CD4-positive, alpha-beta T cell treated with Interleukin-17A for 1 hour (primary cell): ENCODE measurements at places on chromosomes 4 and X.

DNA sequence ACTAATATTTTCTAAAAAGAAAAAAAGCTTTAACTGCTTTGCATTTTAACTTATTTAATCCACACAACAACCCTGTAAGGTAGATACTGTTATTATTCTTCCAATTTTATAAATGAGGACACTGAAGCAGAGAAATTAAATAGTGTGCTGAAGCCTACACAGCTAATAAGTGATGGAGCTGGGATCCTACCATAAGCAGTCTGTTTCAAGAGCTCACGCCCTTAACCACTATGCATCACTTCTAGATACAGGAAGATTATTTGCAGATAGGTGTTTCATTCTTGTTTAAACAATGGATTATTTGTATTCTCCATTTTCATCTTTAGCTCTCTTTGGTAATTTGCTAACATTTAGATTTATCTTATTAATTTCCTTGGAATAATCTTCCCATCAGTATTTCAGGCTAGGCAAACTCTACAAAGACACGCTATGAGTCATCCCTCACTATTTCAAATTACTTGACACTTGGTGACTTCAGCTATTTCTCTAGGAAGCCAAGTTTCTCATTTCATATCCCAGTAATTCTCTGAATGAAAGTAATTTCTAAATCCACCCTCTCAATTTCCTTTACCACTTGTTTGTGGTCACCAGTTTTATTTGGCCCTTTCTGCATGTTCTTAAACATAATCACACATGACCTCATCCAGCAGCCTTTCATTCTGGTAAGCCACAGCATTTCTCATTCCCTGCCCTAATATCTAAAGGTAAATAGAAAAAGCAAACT lies 67.3 kb downstream of the ASB9 start:
- DNase-seq, result no peak

DNA sequence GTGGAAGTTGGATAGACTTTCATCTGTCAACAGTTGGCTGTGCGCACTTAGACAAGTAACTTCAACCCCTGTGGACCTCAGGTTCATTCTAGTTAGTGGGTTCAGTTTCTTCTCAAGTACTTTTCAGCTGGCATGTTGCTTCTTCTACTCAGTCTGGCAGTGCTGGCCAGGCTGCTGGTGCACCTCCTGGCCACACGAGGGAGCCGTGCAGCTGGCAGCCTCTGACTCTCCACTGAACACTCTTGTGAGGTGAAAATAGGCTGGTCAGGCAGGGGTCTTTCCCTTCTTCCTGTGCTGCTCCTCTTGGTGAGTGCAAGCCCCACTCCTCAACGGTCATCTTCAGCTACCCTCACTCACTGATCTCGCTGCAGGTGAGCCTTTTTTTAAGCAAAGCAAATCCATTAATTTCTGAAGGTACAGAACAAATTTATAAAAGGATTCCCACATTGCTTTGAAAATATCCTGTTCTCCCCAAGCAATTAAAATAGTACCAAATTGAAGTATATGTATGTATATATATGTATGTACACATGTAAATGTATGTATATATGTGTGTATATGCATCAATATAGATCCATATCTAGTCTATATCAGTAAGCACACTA lies 30.6 kb downstream of the LONRF3 start:
- DNase-seq, result peak; percentile 47

GRCh38 chr4:82500435-82501153 lies 61.2 kb downstream of the TMEM150C start:
- DNase-seq, result no peak

- no peak for DNase-seq
Observed at GRCh38 chr4:23906839-23907238, 17.0 kb upstream of the PPARGC1A start.

GRCh38 chrX:136214551-136214950 lies 36.6 kb downstream of the MAP7D3 start:
- DNase-seq, result no peak

DNA sequence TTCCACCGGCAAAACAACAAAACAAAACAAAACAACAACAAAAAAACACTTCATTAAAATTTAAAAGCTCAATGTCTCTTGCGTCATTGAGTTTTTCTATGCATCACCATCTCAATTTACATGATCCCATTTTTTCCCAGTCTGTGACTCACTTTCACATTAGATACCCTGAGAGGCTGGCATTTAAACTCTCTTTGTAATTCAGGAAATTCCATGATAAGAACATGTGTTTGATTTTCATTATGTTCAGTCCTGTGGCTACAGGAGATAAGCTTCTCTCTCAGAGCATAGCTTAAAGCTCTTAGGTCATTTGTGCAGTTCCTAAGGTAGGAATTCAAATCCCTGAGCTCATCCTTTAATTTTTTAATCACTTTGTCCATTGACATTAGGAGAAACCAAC lies 104.6 kb downstream of the NBDY start:
- no peak for DNase-seq

DNA sequence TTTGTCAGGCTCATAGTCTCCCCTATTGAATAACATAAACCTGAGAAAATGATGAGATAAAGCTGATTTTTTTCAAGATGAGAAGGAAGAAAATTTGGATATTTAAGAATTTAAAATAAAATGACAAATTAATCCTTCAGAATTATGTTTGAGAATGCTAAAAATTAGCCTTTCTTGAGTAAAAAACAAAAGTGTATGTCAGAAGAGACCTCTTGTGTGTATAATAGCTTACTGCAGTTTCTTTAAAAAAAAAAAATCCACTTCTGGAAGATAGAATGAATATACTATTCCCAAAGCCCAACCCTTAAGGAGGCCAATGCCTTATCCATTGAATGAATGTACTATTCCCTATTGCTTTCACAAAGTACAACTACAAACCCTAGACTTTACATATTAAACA lies 281.8 kb downstream of the RAPGEF2 start:
- no peak for DNase-seq

GRCh38 chr4:25001509-25001908 lies 29.2 kb downstream of the LGI2 start:
- DNase-seq, result no peak

DNA sequence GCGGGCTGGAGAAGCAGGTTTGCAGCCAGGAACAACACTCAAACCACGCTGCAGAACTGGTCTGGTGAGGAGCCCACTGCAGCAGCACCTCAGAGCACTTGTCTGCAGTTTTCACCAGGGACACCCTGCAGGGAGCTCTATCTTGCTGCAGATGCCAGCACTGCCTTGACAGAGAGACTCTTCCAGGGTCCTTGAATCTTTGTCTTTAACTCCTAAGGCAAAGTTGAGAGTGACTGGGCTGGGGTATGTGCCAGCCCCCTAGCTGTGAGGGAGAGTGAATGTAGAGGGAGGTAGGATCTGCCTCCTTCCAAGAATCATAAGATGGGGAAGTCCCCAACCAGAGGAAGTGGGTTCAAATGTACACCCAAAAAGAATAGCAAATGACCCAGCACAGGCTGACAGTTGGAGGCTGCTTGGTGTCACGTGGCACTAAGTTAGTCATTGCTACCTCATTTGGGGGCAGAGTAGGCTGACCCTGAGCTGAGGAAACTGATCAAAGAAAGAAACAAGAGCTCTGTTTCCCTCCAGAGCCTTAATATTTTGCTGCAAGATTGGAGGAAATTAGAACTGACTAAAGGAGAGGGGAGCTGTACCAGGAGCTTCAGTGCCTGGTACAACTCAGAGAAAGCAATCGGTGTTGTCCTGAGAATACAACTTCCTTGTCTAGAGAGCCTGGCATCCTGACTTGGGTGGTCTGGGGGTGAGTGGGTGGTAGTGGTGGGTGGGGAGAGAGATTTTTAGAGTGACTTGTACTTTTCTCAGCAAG lies 28.2 kb upstream of the HUWE1 start:
- peak; percentile 85 for DNase-seq

DNA sequence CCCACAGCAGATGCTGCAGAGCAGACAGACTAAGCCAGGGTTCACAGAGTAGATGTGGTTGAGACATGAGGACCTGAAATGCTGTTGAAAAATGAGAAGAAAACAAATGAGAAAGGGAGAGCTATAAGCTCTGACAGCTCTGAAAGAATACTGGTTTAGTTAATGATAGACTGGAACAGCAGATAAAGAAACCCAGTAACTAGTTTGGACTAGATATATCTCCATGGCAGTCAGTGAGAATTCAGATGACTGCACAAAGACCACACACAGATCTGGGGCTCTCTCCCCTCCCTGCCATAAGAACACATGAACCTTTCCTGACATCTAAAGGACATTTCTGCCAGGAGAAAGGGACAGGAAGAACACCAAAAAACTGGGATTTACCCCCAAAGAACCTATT lies 8.2 kb downstream of the NAA11 start:
- DNase-seq, result no peak

DNA sequence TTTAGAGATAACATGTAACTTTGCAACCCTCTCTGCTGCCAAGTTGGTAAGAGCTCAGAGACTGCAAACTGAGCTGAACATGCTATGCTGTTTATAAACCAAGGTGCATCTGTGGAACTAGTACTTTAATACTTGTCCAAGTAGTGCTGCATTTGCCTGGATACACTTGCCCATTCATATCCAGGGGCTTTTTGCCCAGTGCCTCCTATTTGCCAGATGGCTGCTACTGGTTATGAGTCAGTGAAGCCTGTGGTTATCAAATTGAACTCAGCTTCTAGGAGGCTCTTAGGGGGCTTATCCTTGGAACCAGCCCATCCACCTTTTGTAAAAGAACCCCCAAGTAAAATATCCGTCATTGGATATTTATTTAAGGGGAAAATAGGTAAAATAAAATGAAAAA lies 79.6 kb downstream of the AFF2 start:
- DNase-seq, result no peak

GRCh38 chr4:127623797-127624083 lies 9.0 kb upstream of the INTU start:
- no peak for DNase-seq

GRCh38 chr4:57042711-57043169 lies 64.0 kb downstream of the POLR2B start:
- no peak for DNase-seq

- no peak for DNase-seq
Observed at GRCh38 chr4:140141210-140141835, 12.7 kb downstream of the MAML3 start.

GRCh38 chr4:138512756-138513155 lies 270.6 kb upstream of the SLC7A11 start:
- DNase-seq, result no peak

DNA sequence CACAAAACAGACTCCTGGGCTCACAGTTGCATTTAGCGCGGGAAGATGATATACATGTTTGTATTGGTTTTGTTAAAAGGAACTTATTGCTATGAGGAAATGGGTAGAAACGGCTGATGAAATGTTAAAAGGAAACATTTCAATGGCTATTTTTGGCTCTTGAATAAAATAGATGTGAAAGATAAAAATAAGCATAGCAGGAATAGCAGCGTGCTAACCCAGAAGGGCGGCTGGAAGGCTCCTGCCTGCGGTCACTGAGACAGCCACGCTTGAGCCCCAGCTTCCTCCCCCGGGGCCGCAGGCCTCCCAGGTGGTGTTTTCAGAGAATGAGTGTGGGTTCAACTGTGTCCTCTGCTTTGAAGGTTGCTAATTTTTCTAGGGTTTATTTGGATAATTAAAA lies 35.0 kb upstream of the CLCN4 start:
- DNase-seq, result no peak

- DNase-seq, result peak; percentile 86
Observed at GRCh38 chr4:6974138-6974848, 64.7 kb downstream of the TBC1D14 start.

GRCh38 chr4:26126143-26126718 lies 194.6 kb upstream of the RBPJ start:
- DNase-seq, result peak; percentile 17
